ENCODE measurements at places on chromosomes 13 and 19. TPM values are rescaled to one million over a fixed set of nuclear protein-coding genes. Genes with fewer than 3 reads are reported as not detected.

GRCh38 chr13:78306519-78307206 lies 296.7 kb downstream of the POU4F1 start:
- no peak for DNase-seq

- peak; percentile 27 for DNase-seq
These were observed 235.8 kb downstream of the EFNB2 start for GRCh38 chr13:106299621-106300020.

DNA sequence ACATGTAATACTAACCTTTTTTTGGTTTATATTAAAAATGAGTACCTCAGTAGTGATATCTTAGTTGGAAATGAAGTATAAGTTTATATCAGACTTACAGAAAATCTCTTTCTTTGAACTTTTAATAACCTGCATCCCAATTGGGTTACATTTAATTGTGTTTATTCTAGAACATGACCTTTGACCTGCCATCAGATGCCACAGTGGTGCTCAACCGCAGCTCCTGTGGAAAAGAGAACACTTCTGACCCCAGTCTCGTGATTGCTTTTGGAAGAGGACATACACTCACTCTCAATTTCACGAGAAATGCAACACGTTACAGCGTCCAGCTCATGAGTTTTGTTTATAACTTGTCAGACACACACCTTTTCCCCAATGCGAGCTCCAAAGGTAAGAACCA lies 12.4 kb downstream of the LAMP1 start:
- DNase-seq: no peak

The ZNF223 gene
- 4.3 TPM for polyA plus RNA-seq

The ZNF134 gene
- polyA plus RNA-seq: 9.2 TPM
